ENCODE measurements at places on chromosomes 2 and 18.

DNA sequence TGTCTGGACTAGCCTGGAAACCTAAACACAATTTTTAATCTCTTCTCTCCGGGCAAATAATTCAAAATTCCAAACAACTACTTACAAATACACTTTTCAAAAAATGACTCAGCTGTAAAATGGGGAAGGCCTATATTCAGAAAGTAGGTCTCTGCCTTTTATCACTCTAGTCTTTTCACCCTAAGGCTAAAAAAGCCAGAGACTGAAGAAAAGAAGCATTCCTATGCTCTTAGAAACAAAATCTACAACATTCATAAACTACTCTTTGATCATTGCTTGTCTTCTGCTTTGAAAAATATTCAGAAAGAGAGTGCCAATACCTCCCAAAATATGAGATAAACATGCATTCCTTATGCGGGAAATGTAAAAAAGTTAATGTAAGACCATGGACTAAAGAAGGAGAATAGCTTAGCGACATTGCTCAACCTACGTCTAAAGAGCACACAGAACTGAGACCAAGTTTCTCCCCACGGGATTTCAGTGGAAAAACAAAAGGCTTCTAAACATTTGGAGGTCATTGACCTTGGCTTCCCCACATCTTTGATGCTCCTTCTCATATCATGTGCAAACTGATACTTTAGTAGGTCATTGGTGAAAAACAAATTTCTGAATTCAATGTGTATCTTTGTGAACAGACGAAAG lies 74.4 kb upstream of the EPB41L3 start:
- no peak for DNase-seq

DNA sequence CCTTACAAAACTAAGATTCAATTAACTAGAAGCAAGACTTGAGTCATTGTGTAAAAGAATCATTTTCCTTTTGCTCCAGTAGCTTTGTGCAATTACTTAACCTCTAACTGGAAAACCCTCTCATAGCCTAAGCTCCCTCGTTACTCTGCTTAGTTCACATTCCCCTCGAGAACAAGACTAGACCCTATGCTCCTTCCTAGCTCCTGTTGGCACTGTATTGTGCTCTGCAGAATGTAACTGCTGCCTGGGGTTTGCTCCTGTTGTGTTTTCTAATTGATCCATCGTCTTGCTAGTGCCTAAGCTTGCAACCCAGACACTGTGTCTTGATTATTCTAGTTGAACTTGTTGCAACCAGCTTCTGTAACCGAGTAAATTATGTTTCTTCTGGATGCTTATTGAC lies 347.0 kb downstream of the ZNF804A start:
- no peak for DNase-seq

DNA sequence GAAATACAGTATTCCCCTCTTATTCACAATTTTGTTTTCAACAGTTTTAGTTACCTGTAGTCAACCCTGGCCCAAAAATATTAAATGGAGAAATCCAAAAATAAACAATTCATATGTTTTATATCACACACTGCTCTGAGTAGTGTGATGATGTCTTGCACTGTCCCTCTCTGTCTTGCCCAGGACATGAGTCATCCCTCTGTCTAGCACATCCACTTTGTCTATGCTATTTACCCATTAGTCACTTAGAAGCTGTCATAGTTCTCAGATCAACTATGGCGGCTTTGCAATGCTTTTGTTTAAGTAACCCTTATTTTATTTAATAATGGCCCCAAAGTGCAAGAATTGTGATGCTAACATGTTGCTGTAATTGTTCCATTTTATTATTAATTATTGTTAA lies 380.6 kb upstream of the REG3G start:
- DNase-seq = no peak

GRCh38 chr2:11097854-11098387 lies 57.3 kb upstream of the SLC66A3 start:
- no peak for DNase-seq

DNA sequence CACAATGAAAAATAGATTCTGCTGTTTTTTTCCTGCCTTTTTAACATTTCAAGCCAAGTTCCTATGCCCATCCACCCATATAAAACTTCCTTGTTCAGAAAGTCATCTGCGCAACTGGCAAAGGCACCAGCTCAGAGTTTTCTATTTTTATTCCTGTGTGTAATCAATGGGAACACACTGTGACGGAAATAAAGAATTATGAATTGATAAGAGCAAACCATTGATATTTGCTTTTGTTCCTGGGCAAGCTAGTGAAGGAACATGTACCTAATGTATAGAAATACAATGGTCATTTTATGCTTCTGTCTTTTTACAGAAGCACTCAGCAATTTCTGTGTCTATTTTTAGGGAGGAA lies 30.8 kb upstream of the AAK1 start:
- no peak for DNase-seq

- DNase-seq = no peak
Observed at GRCh38 chr2:238645095-238645494, 202.8 kb upstream of the TWIST2 start.

- peak; percentile 48 for DNase-seq
Observed at GRCh38 chr2:225842939-225843338, 443.4 kb downstream of the NYAP2 start.

DNA sequence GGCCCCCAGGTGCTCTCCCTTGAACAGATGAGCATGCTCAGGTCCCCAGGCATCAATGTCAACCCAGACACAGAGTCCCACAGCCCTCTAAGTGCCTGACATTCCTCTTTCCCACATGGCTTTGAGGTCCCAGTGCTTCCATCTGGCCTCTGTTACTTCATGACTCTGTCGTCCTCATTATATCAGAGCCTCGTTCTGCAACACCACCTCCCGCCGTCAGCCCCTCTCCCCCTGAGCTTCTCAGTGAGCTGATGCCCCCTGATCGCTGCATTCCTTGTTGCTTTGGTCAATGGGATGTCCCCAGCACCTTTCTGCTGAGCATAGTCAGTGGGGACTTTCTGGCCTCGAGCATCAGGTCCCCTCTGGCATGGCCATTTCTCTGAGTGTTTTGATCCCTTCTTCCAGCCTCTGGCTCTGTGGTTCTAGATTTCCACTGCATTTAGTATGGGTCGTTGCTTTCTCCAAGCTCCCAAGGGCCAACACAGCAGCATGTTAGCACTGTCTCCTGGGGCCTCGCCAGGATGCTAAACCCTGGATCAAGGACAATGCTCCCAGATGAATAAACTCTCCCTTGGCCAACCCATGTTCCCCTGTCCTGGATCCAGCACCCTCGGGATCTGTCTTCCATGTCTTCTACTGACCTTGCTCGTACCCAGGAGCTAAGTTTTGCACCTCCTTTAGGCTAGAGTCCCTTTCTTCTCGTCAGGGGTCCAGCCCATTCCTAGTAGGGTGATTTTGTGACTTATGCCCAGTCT lies 143.2 kb upstream of the TWIST2 start:
- no peak for DNase-seq

DNA sequence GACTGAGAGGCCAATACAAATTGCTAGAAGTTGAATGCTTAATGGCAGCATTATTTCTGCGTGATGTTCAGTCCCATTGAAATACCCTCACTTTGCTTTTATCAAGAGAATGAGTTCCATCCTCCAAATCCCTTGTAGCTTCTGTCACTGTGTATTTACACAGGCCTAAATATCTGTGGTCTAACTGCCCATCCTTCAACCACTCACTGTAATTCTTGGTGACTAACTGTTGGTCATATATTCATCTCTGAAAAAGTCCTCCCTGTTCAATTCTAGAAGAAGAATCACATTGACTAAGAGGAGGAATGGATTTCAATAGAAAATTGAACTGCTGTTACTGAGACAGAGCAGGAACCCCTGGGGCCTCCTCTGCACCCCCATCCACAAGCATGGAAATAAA lies 74.2 kb upstream of the L3MBTL4 start:
- no peak for DNase-seq

- no peak for DNase-seq
Observed at GRCh38 chr18:63255435-63255834, 64.1 kb downstream of the BCL2 start.

GRCh38 chr18:48324651-48325050 lies 84.5 kb downstream of the ZBTB7C start:
- no peak for DNase-seq

- DNase-seq = no peak
Observed at GRCh38 chr2:66050392-66050791, 384.5 kb upstream of the MEIS1 start.

GRCh38 chr2:149021761-149022160 lies 16.7 kb upstream of the LYPD6B start:
- no peak for DNase-seq

DNA sequence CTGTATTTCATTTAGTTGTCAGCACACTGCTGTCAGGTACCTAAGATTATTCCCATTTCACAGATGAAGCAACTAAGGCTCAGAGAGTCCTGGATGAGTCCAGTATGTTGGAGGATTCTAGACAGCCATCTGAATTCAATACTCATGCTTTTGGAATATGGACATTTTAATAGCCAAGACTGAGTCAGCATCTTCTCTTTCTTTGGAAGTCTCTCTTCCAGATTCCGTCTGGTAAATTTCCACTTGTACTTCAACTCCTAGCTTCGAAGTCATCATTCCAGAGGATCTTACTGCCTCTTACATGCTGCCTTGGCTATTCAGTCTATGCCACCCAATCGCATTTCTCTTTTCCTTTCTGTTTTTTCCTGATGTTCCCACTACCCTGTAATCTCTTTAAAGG lies 40.6 kb downstream of the INSIG2 start:
- DNase-seq = peak; percentile 28

- DNase-seq = no peak
Observed at GRCh38 chr2:201642086-201642578, 1.2 kb downstream of the TMEM237 start.

- DNase-seq = peak; percentile 9
Observed at GRCh38 chr2:223161873-223162458, 110.0 kb downstream of the KCNE4 start.

DNA sequence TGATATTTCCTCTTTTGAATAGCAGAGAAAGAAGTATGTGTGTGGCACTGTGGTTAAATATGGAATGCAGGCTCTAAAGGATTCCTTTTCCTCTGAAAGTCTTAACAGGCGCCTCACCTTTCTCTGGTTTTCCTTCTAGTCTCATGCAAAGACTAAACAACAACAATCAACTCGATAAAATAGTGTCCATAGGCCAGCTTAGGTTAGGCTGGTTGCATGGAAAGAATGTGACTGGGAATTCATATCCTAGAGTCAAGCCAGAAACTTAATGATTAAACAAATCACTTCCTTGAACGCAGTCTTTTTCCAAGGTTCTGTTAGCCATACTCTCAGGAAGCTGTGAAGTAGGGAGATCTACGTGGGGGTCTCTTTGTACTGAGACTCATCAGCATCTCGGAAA lies 800.8 kb upstream of the ID2 start:
- DNase-seq = peak; percentile 15

DNA sequence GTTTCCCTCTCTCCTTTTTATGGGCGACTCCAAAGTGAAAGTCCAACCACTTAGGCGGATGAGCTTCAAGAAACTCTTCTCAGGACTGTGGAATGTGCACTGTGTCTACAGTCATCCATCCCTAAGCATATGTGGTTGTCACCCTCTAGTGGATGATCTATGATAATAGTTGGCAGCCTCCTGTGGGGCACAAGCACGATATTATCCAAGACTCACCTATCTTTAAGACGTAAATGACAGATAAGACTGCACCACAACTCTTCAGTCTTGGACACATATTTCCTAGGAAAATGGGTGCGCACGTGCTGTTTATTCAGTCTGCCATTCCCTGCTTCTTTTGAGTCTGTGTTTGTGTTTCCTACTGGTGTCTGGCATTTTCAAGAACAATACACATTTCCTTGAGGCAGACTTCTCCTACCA lies 145.5 kb upstream of the CTAGE1 start:
- peak; percentile 89 for DNase-seq

GRCh38 chr18:57839942-57840381 lies 36.8 kb upstream of the ATP8B1 start:
- peak; percentile 87 for DNase-seq

GRCh38 chr18:63290821-63291200 lies 28.8 kb downstream of the BCL2 start:
- no peak for DNase-seq

- DNase-seq = no peak
Observed at GRCh38 chr2:38483776-38484501, 106.9 kb upstream of the ATL2 start.

DNA sequence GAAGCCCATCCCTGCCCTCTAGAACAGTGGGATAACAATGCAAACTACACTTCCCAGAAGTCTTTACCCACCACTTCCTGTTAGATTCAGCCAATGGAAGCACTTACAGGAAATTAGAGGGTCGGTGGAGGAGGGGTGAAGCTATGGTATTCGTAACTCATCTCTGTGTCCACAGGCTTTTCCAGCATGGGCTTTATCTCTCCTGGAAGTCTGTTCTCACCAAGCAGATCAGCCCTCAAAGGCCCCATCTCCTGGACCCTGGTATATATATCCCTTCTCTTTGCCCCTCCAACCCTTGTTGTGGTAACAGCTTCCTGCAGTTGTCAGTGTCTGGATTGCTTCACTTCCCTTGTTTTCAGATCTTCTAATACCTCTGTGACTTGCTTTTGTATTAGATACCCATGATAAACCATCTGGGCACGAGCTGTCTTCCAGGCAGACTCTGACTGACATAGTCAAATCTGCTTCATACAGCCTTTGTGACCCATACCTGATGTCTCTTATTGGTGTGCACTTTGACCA lies 475.0 kb upstream of the POU3F3 start:
- no peak for DNase-seq
